Umbilical cord (tissue), 2 donors: ENCODE measurements at places on chromosomes 3 and 15.

- no peak for DNase-seq
These were observed 11.1 kb downstream of the SERP1 start for GRCh38 chr3:150535204-150535603.

GRCh38 chr15:40844696-40845030, 815 bp downstream of the SPINT1 start:
- DNase-seq, result no peak

GRCh38 chr3:185701611-185702261, 115.6 kb downstream of the SENP2 start:
- peak; percentile 43 for DNase-seq

DNA sequence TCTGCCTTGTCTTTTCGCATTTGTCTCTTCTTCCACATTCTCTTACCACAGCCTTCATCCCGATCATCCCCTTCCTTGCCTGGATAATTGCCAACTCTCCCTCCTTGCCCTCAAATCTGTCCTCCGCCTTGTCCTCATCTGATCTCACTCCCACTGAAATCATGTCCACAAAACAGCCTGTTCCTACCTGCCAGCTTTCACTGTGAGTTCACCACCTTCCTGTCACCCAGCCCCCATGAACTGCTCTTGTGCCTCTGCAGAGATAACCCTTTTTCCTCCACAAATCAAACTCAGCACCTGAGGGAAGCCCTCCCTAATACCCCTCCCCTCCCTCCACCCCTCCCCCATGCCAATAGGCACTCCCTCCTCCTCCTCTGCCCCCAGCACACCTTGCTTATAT, 4.8 kb upstream of the ADCY5 start:
- DNase-seq, result no peak

DNA sequence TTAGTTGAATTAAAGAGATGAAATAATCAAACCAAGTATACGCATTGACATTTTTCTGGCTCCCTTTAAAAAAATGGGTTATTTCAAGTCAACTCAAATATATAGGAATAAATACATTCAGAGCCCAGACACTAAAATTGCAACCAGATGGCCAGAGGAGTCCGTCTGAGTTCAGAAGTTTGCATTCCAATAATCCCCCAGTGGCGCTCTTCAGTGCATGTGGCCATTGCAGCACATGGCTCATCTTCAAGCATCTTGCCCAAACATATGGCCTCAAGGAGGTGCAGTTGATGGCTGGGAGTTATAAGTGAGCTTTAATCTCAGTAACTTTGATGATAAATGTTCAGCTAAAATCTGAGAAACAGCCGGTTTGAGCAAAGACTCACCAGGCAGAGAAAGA, 295.8 kb upstream of the LRRN1 start:
- DNase-seq, result no peak

DNA sequence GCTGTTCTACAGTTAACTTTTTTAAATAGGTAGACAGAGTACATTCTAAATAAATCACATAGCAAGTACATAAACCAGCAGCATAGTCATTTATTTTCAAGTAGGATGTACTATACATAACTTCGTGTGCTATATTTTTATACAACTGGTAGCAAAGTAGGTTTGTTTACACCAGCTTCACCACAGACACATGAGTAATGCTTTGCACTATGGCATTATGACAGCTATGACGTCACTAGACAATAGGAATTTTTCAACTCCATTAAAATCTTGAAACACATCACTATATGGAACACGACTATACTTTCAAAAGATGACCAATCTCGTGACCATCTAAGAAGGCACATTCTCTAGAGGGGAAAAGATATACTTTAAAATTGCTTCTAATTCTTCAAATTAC, 3.5 kb downstream of the TEX55 start:
- no peak for DNase-seq

- DNase-seq, result no peak
These were observed 174.3 kb downstream of the MAGI1 start for GRCh38 chr3:65864357-65864904.

- DNase-seq, result peak; percentile 31
These were observed 85.5 kb downstream of the SSR3 start for GRCh38 chr3:156469456-156469855.

DNA sequence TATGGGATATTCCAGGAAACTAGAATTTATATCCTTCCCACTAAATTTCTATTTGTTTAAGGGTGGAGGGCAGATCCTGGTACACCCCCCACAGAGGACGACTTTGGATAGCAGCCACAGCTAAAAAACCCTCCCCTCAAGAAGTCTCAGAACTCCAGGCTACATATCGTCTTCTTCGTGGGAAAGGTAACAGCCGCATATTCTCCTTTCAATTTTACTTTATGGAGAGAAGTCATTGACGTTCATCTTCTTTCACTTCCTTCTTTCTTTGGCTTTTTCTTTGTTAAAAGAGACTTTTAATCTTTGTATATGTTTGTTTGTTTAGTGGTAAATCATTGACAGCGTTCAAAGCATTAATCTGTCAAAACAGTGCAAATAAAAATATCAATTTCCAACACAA, 36.3 kb downstream of the TRIP4 start:
- no peak for DNase-seq

DNA sequence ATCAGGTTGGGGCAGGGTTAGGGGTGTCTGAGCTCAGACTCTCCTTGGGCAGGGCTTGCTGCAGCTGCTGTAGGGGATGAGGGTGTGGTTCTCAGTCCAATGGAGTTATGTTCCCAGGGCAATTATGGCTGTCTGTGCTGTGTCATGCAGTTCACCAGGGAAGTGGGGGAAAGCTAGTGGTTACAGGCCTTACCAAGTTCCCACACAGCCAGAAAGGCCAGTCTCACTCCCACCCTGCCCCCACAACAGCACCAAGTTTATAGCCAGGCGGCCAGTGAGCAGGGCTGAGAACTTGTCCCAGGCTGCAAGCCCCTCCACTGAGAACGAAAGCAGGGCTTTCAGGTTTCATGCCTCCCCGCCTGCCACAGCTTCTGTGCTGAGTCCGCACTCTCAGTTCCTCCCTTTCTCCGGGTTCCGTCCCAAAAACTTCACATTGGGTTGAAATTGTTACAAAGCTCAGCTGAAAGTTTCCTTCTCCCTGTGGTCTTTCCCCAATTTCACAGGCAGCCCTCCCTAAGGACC, 19.6 kb upstream of the CPOX start:
- DNase-seq, result no peak

DNA sequence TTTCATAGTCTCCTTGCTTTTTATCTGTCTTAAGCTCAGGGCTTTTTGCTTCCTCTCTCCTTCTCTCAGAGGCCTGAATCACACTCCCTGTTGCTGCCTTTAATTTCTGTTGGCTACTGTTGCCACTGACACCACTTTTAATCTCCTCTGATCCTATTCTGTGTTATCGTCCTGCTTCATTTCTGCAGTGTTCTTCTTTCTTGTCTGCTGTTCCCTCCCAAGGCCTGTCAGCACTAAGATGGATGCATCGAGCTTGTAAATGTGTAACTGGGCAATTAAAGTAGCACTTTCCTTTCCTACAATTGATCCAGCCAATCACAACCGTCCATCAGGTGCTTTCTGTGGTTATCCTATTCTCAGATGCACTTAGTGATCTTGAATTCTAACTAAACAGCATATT, 71.3 kb upstream of the VEPH1 start:
- no peak for DNase-seq

DNA sequence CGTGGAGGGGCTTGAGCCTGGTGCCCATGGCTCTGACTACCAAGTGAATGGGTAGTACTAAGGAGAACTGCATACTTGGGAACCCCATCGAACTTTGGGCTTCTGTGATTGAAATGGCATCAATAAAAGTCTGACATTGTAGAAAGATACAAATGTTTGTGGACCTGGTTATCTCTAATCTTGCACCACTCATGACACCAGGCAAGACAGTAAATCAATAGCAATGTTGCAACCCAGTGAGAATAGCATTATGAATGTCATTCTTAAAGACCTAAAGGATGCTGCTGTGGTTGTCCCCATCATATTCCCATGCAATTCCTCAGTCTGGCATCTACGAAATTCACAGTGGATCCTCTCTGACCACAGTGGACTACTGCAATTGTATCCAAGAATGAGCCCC, 233.6 kb upstream of the LYSMD4 start:
- no peak for DNase-seq

DNA sequence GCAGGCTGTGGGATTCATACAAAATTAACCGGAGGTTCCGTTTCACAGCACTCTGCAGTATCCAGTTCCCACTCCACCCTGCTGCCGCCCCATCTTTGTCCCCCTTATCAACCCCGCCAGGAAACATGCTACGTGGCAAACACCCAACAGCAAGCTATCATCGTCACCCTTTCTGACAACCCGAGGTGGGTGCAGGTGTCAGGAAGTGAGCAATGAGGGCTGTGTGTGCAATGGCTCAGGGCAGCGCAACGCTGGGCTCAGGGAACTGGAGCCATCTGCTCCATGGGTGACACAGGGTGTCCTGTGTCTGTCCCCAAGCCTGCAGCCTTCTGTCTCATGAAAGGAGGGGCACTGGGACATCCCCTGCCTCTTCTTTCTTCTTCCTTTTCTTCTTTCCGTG, 60.9 kb downstream of the ATP2B2 start:
- no peak for DNase-seq

DNA sequence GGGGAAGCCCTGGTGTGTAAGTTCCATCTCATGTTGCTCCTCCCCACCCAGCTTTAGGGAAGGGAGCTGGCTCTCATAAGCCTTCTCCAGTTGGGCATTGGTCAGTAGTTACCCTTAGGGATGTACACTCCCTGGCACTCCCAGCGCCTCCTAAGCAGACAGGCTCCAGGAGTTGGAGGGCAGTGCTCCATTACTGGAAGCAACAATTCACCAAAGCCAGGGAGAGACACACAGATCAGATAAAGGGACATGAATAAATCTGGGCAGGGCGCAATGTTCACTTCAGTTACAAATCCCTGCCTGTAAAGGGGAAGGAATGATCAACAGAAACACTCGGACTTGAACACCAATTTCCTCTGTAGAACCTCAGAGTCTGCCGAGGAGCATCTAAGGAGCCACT, 169.1 kb upstream of the CTNNB1 start:
- no peak for DNase-seq

GRCh38 chr3:50089609-50089945, 858 bp downstream of the RBM5 start:
- peak; percentile 25 for DNase-seq

DNA sequence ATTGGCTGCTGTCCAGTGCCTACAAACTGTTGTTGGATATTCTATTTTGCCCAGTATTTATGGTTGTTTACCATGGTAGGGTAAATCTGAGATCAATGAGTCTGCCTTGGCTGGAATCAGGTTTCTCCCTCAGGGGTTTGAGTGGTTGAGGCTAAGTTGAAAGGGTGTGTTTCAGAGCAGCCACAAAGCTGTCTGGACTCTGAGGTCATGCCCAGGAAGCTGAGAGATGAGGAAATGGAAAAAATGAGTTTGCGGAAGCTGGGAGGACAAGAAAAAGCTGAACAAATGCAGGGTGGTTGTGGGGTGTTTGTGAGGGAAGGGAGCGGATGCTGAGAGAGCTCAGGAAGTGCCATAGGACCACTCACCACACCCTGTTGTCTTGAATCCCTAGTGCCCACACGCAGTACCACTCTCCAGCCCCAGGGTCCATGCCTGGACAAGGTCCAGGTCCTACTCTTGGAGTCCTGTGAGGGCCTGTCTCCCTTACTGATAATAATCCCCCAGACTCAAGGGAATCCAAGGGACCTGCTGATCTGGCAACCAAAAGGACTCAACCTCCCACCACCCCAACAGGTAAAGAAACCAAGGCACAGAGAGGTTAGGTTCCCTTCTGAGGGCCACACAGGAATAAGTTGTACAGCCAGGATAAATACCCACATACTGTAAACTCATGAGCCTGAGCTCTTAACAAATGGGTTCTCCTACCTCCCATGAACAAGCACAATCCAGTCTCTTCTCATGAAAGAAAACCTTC, 81.6 kb downstream of the PPCDC start:
- DNase-seq, result peak; percentile 81

DNA sequence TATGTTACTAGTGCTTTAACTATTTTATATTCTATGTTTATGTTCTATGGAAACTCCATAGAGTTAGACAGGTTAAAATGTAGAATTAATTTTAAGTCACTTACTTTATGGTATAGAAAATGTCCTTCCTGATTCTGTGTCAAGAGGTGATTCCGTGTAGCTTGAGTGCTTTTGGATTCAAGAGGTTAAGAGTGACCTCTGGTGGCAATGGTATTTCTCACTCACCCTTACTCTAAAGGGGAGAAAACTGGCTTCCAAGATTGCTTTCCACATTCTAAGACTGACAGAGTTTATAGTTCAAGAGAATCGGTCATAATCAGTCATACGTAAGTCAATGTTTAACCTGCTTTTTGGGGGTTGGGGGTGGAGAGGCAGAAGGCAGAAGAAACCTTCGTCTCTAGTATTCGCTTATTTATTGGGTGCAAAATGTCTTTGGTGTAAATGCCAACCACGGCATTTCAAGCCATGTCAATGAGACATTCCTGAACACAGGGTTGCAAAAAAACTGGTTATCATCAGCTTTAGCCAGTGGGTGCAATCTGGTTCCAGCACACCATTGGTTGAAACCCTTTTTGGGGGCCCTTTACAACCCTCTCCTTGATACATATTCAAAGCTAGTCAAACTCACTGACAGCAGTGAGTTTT, 92.0 kb upstream of the VGLL3 start:
- DNase-seq, result peak; percentile 83

GRCh38 chr3:40055956-40056355, 246.5 kb downstream of the MYRIP start:
- no peak for DNase-seq

GRCh38 chr3:58495101-58495500, 3.2 kb downstream of the KCTD6 start:
- DNase-seq, result peak; percentile 56

DNA sequence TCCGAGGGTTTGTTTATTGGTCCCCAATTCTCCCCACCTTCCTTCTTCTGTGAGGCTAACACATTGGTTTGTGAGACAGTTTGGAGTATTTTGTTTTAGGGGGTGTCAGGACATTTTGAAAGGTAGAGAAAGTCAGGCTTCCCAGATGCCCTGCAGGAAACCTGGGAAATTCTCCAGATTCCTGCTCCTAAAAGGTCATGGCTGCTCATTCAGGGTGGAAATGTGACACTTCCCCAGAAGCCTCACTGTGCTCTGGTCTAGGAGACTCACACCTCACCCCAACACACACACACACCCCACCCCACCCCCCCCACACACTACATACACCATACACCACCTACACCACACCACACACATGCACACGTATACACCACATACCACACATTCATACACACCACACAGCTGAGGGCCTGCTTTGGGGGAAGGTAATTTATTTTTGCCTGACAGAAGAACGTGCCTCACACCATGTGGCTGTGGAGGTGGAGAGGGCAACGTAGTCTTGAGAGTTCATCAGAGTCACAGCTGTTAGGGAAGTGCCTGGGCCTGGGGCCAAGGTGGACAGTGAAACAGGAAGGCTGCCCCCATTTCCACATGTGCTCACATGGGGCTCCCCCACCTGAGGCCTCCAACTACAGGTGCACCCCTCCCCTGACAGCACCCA, 40.4 kb upstream of the LIMD1 start:
- peak; percentile 59 for DNase-seq

- DNase-seq, result no peak
These were observed 7.4 kb downstream of the RBSN start for GRCh38 chr3:15091575-15091974.

GRCh38 chr15:34665498-34666116, 82.2 kb upstream of the GOLGA8B start:
- no peak for DNase-seq
